ENCODE measurements at places on chromosomes 16 and 17.

- no peak for DNase-seq
Measured at GRCh38 chr16:67448580-67448979, 17.7 kb downstream of the HSD11B2 start.

- DNase-seq = no peak
Measured at GRCh38 chr17:71764505-71764904, 356.3 kb upstream of the SOX9 start.

GRCh38 chr16:89383095-89384003 lies 107.0 kb downstream of the ANKRD11 start:
- DNase-seq = no peak

- no peak for DNase-seq
Measured at GRCh38 chr16:28196387-28196987, 15.3 kb downstream of the XPO6 start.

GRCh38 chr17:16938496-16939207 lies 33.3 kb downstream of the TNFRSF13B start:
- no peak for DNase-seq
